ENCODE measurements at places on chromosomes 7 and 10.

DNA sequence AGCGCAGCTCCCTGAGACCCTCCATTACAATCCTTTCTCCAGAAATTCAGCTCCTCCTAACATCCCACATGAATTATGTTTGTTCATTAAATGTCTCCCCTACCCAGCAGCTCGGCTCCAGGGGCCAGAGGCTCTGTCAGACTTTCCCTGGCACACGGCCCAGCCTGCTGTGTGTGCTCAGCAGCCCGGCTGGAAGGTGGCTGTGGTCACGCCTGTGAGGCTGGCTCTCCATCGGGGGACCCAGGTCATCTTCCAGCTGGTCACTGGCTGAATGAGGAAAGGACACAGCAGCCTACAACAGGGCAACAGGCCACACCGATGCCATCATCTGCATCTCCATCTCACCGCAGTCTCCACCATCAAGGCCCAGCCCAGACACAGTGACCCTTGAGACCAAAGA lies 219.8 kb downstream of the MAD1L1 start:
- DNase-seq = peak; percentile 54

DNA sequence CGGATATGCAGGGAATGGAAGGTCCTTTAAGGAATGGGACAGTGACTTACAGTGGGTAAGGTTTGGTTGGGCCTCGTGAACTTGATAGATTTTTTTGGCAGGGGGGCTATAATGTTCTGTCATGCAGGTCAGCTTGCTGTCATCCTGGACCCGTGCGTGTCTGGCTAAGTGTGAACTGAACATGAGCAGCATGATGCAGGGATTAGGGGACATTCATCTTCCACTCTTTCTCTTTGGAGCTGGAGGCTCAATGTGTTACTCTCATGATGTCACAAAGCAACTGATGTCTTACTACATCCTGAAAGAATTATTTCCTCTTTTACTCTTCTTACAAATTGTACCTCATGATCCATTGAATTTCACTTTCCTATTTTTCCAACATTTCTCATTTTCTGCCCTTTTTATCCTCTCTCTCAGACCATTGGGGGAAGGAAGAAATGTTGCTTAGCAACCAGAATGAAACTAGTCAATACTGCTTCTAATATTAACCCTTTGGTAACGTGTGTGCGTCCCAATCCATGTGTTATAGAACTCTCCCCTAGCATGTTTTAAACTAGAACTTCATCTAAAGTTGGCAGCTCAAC lies 549.1 kb downstream of the LRMDA start:
- DNase-seq = no peak

GRCh38 chr7:70951271-70951962 lies 180.5 kb upstream of the GALNT17 start:
- no peak for DNase-seq

DNA sequence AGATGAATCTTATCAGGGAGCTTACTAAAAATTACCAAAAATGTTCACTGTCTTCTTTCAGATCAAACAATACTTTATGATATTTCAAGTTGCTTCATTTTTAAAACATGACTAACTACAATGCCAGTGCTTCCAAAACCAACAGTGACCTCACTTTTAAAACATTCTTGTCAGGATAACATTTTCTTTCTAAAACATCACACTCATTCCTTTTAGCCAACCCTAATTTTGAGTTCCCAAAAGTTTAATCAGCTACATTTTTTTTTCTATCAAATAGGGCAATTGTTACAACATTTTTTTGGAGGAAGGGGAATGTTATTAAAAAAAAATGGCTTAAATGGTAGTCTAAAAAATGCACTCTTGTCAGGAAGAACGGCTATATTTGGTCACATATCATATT lies 37.3 kb downstream of the RTKN2 start:
- DNase-seq = peak; percentile 87

- DNase-seq = no peak
These were observed 2.6 kb downstream of the PNLIPRP3 start for GRCh38 chr10:116430288-116430687.

- no peak for DNase-seq
These were observed 32.1 kb downstream of the C10orf105 start for GRCh38 chr10:71687480-71687879.

DNA sequence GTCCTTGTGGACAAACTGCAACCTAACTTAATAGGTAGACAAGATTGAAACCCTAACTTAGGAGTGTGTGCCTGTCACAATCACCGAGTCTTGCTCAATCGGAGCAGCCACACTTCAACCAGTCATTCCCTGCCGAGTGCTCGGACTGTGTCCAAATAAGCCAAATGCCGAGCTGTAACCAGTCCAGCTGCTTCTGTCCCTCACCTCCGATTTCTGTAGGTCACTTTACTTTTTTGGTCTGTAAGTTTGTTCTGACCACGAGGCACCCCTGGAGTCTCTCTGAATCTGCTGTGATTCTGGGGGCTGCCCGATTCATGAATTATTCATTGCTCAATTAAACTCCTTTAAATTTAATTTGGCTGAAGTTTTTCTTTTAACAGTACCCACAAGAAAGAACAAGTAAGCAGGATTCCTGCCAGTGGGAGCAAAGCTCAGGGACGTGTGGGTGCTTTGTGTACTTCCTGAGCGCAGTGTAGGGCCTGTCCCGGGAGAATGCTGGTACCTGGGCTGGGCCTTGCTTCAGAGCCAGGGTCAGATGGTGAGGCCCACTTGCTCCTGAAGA lies 140.1 kb downstream of the ACTR3B start:
- no peak for DNase-seq

DNA sequence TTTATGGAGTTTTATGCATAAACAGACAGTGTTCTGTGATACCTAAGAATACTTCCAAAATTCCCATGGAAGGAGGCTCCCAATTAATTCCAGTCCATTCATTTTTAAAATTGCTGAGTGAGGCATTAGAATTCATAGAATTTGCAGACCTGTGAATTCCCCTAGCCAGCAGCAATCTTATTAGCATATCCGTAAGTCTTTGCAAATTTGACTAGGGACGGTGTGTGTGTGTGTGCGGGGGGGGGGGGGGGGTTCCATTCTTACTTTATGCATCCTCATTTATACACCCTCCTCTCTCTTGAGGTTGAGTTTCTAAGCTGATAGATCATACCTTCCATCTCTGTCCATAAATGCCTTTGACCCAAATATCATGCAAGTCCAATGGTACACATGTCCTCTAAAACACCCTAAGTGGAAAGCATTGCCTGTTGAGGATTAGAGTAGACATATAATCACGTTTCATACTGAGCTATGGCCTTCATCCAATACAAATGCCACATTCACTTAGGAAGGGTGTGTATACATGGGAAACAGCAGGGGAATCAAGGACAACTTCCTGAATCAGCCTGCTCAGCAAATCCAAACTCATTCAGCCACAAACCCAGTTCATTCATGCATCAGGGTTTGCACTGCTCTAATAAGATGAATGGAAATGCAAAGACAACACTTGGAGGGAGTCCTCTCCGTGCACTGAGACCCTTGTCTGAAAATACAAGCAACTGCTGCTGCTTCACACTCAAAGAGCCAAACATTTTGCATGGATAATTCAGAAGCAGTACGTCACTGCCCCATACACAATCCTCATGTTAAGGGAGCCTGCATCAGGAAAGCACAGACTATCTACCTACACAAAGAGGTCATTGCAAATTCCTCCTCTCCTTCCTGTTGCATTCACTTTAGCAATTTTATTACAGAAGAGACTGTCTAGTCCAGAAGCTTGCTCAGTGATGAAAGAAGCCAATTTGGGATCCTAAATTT lies 350.8 kb downstream of the KCNMA1 start:
- DNase-seq = no peak

DNA sequence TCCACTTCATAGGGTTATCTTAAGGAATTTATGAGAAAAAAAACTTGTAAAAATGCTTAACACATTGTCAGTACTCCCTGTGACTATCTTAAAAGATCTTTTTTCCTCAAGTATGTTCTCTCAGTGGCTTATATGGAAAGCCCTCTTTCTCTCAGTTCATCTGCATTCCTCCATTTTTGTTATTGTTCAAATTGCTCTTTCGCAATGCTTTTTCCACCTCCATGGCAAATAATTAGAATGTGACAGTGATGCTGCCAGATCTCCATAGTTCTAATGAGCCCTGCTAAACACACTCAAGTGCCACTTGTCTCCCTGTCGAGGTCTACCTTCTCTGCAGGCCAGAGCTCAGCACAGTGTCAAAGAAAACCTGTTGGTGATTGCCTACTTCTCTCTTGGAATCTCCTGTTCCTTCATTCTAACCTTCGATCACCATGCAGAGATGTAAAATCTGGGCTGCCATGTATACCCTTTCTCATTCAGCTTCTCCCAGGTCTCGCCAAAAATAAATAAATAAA lies 37.2 kb upstream of the ABCB5 start:
- DNase-seq = no peak

DNA sequence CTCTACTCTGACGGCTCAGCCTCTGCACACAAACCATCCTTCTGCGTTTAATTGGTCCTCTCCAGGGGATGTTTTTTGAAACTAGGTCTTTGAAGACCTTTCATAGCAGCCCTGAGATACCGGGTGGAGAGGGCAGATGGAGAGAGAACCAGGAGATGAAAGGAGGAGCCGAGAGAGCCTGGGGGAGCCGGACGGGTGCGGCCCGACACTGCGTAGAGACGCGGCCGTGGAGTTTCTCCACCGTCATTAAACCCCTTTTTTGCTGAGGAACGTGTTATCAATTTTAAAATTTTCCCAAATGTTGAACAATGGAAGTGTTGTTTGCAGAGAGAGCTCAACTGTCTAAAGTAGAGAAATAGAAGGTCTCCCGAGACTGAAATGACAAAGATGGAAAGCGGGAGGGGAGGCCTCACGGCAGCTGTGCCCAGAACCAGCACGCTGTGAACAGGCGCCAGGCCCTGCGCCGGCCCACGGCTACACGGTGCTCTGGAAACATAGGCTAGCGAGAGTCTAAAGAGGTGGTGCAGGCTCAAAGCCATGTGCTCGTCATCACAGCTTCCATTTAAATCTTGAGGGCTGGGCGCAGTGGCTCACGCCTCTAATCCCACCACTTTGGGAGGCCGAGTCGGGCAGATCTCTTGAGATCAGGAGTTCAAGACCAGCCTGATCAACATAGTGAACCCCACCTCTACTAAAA lies 307.0 kb downstream of the PTPRN2 start:
- DNase-seq = no peak

All from iris pigment epithelial cell (primary cell).